Stimulated activated naive CD8-positive, alpha-beta T cell treated with anti-CD3 and anti-CD28 coated beads, Interleukin-15, Interleukin-2, amounts not matched to agents 100 U/mL and 50 U/mL, for 24 hours (primary cell): ENCODE measurements at places on chromosomes 7 and 10.

- DNase-seq = no peak
Observed at GRCh38 chr7:70953331-70953741, 178.6 kb upstream of the GALNT17 start.

- DNase-seq = peak; percentile 92
Observed at GRCh38 chr10:101782811-101783735, at the start of gene NPM3. NPM3 (minus strand) TSS chr10:101783446; CDS start chr10:101783390, 56 bp downstream.

DNA sequence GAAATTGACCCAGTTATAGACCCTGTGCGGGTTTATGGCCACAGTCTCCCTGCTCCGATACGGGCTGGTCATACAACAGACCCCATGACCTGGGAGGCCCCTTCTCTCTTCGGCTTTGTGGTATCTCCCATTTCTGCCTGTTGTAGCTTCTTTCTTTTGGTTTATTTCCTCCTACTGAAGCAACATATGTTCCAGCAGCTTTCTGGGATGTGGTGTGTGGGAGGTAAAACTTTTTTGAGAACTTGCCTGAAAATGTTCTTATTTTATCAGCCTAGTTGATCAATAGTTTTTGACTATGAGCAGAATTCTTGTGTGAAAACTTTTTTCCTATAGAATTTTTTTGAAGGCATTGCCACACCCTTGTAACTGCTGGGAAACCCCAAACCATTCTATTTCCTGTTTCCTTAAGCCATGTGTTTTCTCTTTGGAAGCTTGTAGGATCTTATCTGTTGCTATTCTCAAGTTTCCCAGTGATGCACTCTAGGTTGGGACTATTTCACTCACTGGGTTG is 80.0 kb downstream of the DAGLB start:
- DNase-seq = no peak

GRCh38 chr7:130882396-130882795 is 148.4 kb upstream of the KLF14 start:
- DNase-seq = no peak
